ENCODE measurements at places on chromosomes 7 and 10.

GRCh38 chr10:31490858-31491504 lies 172.0 kb downstream of the ZEB1 start:
- no peak for DNase-seq

- DNase-seq, result no peak
These were observed 70.5 kb downstream of the ZMIZ1 start for GRCh38 chr10:79139124-79139835.

DNA sequence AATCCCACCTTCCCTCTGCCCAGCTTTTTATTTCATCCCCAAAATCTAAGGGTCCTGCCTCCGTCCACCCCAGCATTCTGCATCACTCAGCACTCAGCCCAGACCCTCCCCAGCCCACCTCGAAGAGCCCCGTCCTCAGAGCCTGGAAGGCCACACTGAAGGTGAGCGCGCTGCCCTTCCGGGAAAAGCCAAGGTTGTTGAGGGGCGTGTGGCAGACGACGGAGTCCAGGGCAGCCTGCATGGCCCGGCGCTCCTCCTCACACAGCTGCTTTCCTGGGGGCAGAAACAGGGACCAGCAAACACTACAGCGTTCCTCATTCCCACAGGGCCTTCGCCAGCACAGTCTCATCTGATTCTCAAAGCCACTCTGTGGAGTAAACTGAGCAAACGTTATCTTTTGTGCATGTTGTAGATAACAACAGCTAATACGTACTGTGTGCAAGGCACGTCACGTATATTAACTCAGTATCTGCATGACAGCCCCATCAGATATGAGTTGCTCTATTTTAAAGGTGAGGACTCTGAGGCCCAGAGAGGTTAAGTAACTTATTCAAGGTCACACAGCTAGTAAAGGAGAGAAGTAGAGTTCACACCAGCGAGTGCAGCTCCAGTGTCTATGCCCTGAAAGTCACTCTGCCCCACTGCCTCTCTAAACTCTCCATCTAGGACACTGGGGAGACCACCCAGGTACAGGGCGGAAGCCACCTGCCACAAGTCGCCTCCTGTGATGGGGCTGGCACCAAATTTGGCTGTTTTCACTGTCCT lies 2.8 kb downstream of the TRAPPC14 start:
- DNase-seq, result no peak

GRCh38 chr10:124126145-124126982 lies 33.0 kb upstream of the CHST15 start:
- no peak for DNase-seq

GRCh38 chr10:49744924-49745605 lies 17.1 kb downstream of the OGDHL start:
- no peak for DNase-seq

DNA sequence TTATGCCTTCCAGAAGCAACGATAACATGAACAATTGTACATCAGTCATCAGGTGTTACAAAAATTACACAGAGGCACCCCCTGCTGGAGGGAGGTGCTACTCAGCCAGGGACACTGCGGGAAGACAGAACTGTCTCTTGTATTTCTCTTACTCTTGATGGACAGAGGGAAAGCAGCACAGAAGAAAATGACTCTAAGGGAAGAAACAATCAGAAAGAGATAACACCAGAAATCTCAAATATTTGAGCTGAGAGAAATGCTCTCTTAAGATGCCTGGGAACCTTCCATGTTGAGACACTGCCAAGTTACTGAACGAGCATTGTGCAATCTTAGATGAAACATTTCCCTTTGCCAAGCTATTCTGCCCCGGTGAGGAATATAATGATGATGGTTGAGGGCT lies 227.6 kb upstream of the NPSR1 start:
- DNase-seq, result no peak

DNA sequence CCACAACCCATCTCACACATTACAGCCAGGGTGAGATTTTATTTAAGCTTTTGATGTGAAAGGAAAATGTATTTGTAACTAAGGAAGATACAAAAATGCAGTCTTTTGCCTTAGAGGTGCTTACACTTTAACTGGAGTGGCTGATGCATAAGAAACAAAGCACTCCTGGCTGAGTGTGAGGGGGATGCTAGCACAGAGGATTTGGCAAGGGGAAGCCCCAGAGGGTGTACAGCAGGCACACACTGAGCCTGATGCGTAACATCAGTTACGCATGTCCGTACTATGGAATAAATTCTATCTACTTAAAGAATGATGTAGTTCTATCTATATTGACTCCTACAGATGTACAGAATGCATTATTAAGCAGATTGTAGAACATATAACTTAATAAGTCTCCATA lies 17.8 kb downstream of the GIMAP8 start:
- DNase-seq, result no peak

DNA sequence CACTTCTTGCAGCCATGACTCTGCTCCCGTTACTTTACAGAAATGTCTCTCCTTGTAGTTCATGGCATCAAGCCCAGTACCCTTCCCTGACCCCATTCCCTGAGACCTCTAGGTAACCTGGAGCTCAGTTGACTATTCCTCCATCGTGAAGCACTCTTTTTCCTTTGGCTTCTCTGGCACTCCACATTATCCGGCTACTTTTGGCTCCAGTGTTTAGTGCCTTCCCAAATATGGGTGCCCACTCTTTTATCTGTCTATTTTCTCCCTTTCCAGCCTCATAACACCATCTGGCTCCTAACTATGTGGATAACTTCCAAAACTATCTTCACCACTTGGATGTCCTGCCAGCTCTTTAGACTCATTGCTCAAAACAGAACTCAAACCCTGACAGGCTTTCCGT lies 744.7 kb upstream of the GALNT17 start:
- DNase-seq, result no peak

DNA sequence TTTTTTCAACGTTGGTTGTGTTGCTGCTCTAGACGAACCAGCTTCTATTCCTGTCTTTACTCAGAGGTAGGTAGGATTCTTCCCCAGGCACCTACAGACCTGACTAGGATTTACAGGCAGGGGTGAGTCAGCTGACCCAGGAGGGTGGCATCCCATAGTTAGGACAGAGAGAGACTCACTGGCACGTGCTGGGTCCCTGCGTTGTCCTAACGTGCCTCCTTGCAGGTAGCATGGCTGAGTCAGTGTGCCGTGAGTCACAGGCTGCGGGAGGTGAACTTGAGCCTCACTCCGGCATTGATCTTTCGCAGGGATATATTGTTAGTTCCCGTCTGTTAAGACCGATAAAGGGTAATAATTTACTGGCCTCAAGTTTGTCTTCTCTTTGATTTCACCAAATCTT lies 96.5 kb downstream of the PFKFB3 start:
- DNase-seq, result no peak

- no peak for DNase-seq
These were observed 136.6 kb downstream of the LRRC4 start for GRCh38 chr7:127894588-127894987.
